CD4-positive, alpha-beta T cell treated with Interleukin-15 for 1 hour (primary cell): ENCODE measurements at places on chromosomes 3 and 15.

GRCh38 chr3:29373131-29373680 is 92.3 kb downstream of the RBMS3 start:
- no peak for DNase-seq

- no peak for DNase-seq
Measured at GRCh38 chr3:182940266-182940808, 40.0 kb downstream of the DCUN1D1 start.

DNA sequence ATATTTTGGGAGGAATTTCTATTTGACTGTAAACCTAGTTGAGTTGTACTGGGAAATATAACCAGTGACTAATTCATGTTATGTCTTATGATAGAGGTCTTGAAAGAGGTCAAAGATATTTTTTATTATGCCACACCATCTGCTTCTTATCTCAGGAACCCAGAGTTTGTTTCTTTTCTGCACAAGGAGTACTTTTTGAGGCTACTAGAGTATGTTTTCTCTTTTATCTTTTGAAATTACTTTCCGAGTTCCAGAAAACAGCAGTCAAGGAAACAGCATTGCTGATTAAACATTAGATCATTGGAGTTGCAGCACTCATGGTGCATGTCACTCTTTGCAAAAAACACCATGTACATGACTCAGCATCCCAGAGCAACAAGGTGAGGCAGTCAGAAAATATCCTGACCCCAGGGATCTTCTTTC is 645.8 kb upstream of the NR2F2 start:
- no peak for DNase-seq

- no peak for DNase-seq
Measured at GRCh38 chr3:13263770-13264467, 156.2 kb downstream of the NUP210 start.

- no peak for DNase-seq
Measured at GRCh38 chr15:62187425-62187824, 22.3 kb upstream of the C2CD4B start.

GRCh38 chr3:67561266-67561665 is 93.1 kb downstream of the SUCLG2 start:
- DNase-seq = no peak

- DNase-seq = no peak
Measured at GRCh38 chr3:14883226-14883625, 64.2 kb upstream of the NR2C2 start.

DNA sequence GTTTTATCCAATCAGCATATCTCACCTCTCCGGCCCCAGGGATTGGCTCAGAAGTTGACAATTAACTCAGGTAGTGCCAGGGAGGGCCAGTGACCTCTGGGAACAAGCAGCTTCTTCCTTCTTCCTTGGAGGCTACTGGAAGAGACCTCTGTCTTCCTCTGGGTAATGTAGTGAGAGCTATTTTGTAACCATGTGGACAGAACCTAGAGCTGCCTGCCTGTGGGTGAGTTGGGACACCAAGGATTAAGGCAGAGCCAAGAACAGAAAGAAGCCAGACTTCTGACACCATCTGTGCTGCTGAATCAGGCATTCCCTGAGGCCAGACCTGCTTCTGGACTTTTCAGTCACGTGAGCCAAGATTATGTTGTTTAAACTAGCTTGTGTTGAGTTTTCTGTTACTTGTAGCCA is 5.9 kb upstream of the NDUFAF1 start:
- no peak for DNase-seq

DNA sequence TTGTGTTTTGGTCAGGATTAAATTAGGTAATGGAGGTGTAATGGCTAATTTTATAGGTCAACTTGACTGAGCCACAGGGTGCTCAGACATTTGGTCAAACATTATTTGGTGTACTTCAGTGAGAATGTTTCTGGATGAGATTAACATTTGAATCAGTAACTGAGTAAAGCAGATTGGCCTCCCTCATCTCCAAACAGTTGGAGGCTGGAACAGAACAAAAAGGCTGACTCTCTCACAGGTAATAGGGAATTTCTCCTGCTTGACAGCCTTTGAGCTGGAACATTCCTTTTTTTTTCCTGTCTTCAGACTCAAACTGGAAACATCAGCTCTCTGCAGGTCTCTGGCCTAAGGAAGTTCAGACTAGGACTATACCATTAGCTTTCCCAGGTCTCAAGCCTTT is 280.7 kb downstream of the ZBTB20 start:
- no peak for DNase-seq

DNA sequence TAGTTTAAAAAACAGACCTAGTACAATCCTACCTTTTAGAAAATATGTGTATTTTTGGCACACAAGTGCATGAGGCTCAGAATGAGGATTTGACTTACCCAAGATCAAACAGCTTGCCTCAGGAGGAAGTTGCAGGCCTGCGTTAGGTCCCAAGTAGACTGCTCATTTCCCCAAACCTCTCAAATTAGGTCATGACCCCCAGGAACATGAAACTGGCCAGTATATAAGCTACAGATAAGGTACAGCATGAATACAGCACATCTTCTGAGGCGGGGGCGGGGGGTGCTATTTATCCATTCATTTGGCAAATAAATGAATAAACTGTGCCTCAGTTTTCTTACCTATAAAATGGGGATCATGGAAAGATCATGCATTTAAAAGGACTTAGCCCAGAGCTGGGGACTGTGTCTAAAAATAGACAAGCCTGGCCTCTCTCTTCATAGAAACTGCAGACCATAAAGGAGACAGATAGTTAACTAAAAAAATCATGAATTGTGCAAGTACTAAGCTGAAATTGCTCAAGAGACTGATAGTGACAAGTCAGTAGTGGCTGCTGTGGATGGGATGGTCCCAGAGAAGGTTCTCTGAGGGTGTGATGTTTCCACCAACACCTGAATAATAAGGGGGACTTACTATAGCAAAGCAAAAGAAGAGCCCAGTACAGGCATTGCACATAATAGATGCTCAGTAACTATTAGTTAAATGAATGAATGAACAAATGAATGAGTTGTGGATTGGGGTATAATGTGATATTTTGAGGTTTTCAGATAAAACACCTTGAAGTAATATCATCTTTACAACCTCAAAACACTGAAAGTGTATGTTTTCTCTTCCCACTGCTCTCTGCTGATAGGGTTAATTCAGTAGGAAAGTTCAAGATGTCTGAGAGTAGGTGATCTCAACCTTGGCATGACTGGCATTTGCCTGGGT is 258.5 kb upstream of the PROK2 start:
- peak; percentile 45 for DNase-seq

- no peak for DNase-seq
Measured at GRCh38 chr3:22960105-22960984, 242.8 kb upstream of the UBE2E2 start.

DNA sequence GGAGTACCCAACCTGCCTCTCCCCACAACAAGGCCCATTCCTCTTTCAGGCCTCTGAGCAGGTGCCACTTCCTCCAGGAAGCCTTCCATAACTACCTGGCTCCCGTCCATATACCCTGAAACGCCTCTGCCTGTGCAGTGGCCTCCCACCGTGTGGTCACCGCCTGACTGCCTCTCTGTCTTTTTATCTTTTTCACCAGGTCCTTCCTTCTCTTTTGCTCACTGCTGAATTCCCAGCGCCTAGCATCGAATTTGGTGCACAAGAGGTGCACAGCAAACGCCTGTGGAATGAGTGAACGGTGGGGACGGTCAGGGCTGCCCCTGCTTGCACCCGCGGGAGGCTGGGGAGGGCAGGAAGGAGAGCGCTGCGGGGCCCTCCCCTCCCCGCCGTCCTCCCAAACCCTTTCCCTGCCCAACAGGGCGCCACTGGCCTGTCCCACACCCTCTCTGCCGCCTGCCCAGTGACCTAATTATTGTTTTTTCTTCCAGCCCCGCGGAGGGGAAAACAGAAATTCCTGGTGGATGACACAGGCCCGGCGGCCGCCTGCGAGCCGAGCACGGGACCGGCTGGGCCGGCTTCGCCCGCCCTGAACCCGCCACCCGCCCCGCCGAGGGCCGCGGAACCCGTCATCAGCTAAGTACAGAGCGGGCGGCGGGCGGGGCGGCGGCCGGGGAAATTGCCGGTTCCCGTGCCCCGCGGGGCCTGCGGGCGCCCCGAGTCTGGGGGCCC is 140.1 kb downstream of the SMAD6 start:
- peak; percentile 45 for DNase-seq

- no peak for DNase-seq
Measured at GRCh38 chr3:183400352-183400751, 28.1 kb downstream of the MCF2L2 start.

GRCh38 chr3:87307805-87308204 is 31.4 kb upstream of the POU1F1 start:
- no peak for DNase-seq

GRCh38 chr15:67796196-67797127 is 28.8 kb upstream of the SKOR1 start:
- DNase-seq = no peak

DNA sequence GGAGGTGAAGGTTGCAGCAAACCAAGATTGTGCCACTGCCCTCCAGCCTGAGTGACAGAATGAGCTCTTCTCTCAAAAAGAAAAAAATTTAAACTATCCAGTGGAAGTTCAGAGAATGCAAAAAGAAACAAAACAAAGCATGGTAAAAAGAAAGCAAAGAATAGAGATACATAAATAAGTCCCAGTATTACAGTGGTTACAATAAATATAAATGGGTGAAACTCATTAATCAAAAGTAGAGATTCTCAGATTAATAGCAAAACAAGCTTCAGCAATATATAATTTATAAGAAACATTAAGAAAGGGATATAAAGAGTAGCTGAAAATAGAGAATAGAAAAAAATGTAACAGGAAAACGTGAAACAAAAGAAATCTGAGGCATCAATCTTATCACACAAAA is 23.6 kb upstream of the GHSR start:
- DNase-seq = no peak

GRCh38 chr3:178367817-178368617 is 168.2 kb upstream of the KCNMB2 start:
- no peak for DNase-seq

GRCh38 chr3:170327040-170327808 is 30.3 kb upstream of the SKIL start:
- DNase-seq = no peak

GRCh38 chr15:49769225-49769624 is 148.4 kb downstream of the DTWD1 start:
- no peak for DNase-seq

- DNase-seq = no peak
Measured at GRCh38 chr3:149120051-149120972, 9.1 kb upstream of the HPS3 start.

DNA sequence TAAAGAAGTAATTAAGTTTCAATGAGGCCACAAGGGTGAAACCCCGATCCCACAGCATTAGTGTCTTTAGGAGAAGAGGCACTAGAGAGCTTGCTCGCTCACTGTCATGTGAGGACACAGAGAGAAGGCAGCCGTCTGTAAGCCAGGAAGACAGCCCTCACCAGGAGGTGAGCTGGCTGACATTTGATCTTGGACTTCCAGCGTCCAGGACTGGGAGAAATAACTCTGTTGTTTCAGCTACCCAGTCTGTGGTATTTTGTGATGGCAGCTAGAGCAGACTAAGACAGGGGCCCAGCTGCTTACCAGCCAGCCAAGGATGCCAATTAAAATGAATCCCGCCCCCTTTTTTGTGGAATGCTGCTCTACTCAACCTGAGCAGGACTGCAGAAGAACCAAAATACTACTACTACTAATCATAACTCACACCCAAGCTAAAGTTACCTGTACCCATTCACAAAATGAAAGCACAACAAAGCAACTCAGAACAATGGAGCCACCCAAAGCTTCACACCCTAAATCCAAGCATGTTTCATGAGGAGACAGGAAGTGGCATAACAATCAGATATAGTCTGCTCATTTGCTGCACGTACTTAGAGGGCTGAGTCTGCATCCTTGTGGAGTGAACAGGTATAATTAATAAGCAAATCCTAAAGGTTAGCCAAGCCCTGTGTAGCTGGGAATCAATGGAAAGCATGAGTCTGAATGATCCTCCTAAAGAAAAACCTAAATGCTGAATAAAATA is 35.6 kb upstream of the RHCG start:
- DNase-seq = no peak

DNA sequence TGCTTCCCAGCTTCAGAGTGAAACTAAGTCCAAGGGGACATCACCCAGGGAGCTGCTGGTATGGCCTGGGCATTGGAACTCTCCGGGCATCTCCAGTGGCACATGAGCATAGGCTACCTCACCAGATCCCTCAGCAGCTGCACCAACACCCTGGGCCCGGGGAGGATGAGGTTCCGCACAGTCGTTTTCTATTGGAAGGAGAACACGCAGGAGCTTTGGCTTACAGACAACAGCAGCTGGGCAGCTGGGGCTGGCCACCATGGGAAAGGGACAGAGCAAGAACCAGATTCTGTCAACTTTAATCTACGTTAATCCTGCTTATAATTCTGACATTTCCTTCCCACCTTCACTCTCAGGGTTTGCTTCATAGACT is 65.5 kb downstream of the MYO1E start:
- no peak for DNase-seq

GRCh38 chr3:100993309-100993708 is at the start of gene ABI3BP:
Gene ABI3BP, minus strand, starts transcription at chr3:100993421. Its CDS starts 37 bp downstream, at chr3:100993384.
- DNase-seq = no peak

GRCh38 chr3:135851201-135852081 is 114.1 kb upstream of the PPP2R3A start:
- DNase-seq = no peak

DNA sequence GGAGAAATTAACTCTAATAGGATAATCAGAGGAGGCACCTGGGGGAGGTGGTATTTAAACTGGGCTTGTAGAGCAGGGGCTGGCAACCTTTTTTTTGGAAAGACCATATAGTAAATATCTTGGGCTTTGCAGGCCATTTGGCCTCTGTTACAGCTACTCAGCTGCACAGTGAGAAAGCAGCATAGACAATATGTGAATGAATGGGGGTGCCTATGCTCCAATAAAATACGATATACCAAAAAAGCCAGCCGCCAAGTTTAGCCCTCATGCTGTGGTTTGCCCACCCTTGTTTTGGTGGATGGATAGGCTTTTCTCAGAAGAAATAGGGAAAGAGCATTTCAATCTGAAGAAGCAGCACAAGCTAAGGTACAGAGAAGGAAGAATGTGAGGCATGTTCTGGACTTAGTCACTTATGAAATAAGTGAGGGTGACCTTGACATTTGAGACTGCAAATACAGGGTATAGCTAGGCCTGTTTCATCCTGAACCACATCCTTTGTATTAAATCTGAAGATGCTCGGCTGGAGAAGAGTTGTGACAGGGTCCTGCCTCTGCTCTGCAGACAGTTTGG is 131.0 kb upstream of the NR2E3 start:
- no peak for DNase-seq

DNA sequence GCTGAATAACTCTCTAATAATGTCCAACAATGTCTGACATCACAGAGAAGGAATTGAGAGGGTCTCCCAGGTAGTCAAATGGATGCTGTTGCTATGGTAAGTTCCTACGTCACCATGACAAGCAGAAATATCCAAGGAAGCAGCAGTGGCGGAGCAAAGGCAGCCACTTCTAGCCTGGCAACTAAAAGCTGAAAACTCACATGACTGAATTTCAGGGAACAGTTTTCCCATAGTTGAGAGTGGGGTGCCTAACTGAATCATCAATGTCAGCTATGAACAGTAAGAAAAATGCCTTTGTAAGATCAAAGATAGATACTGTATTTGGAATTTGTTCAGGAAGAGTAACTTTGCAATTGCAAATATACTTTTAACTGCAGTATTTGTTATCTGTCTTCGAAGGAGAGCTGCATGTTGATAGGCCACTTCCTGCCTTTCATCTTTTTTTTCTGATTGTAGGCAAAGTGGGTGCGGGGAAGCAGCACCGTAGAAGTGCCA is 161.7 kb downstream of the BBX start:
- DNase-seq = no peak
